ENCODE measurements at places on chromosomes 5 and 9.

GRCh38 chr5:8474569-8474930 lies 605.6 kb downstream of the MTRR start:
- DNase-seq: no peak

- DNase-seq: no peak
Measured at GRCh38 chr9:136674786-136675349, 12.2 kb downstream of the EGFL7 start.

- no peak for DNase-seq
Measured at GRCh38 chr5:78213799-78214198, 80.7 kb downstream of the AP3B1 start.

DNA sequence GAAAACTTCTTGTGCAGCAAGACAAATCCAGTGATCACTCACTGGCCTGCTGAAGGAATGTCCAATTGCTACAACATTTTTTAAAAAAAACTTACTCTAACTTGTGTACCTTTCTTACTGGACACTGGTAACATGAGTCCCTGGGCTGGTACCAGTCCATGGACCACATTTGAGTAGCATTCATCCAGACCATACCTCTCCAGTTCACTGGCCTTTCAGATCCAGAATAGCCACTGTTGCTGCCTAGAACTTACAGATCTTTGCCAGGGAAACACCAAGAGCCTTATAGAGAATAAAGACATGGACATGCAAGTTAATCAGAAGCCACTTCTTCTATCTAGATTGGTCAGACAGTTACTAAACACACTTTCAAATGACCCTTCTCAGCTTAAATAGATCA lies 185.3 kb downstream of the TLE4 start:
- no peak for DNase-seq

DNA sequence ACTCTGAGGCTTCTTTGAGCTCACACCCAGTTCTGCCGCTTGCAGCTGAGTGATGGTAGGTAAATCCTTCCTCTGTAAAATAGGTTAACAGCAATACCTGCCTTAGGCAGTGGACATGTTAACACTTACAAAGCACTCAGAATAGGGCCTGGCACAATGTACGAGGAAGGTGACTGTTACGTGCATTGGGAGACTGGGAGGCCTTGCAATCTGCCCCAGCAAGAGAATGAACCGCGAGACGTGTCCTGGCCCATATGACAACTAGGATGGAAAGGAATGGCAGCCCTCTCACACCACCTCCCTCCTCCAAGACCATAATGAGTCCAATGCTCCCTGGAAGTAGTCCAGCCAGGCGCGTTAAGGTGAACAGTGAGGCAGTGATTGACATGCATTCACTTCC lies 23.1 kb upstream of the AKNA start:
- DNase-seq: no peak

GRCh38 chr5:68435611-68436010 lies 220.1 kb downstream of the PIK3R1 start:
- DNase-seq: no peak

GRCh38 chr9:89340332-89340731 lies 22.0 kb downstream of the SECISBP2 start:
- DNase-seq: no peak

DNA sequence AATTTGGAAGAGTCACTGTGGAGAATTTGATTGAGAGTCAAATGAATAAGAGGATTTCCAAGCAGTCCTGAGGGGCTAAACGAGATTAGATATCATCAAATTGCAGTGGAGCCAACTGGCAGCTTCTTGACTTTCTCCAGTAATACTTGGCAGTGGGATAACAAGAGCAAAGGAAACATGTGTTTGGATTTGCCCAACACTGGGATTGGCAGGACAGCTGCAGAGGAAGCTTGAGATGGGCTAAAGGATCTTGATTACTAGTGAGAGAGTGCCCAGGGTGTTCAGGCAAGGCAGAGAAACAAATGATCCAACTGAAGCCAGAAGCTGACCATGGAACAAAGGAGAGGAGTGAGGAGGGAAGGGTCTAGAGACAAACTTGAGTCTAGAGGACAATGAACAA lies 356.0 kb upstream of the ISL1 start:
- DNase-seq: no peak

GRCh38 chr5:133251296-133252132 lies 199.7 kb downstream of the HSPA4 start:
- no peak for DNase-seq

GRCh38 chr5:120923026-120923425 lies 458.9 kb downstream of the PRR16 start:
- no peak for DNase-seq

DNA sequence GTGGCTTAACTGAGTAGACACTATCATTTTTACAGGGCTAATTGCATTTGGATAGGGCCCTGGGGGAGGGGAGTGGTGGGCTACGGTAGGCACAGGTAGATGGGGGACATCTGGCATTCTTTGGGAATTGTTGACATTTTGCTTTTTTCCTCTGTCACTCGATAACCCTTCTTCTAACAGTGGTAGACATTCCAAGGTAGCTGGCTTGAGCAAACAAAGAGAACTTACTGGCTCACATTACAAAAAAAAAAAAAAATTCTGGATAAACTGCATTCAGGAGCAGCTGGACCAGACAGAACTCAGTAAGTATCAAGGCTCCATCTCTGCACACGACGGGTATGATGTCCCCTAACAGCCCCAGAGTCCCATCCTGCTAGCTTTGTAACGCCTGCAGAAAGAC lies 585.2 kb downstream of the ZNF608 start:
- no peak for DNase-seq

DNA sequence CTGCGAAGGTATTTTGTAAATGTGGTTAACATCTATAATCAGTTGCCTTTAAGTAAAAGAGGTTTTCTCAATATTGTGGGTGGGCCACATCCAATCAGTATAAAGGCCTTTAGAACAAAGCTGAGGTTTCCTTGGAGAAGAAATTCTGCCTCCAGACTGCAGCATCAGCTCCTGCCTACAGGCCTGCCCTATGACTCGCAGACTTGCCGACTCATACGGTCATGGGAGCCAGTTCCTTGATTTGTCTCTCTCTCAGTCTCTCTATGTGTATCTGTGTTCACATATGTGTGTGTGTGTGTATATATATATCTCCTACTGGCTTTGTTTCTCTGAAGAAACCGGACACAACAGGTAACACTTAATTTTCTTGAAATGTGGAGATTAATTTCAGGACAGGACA lies 45.3 kb downstream of the SLC36A1 start:
- DNase-seq: no peak

DNA sequence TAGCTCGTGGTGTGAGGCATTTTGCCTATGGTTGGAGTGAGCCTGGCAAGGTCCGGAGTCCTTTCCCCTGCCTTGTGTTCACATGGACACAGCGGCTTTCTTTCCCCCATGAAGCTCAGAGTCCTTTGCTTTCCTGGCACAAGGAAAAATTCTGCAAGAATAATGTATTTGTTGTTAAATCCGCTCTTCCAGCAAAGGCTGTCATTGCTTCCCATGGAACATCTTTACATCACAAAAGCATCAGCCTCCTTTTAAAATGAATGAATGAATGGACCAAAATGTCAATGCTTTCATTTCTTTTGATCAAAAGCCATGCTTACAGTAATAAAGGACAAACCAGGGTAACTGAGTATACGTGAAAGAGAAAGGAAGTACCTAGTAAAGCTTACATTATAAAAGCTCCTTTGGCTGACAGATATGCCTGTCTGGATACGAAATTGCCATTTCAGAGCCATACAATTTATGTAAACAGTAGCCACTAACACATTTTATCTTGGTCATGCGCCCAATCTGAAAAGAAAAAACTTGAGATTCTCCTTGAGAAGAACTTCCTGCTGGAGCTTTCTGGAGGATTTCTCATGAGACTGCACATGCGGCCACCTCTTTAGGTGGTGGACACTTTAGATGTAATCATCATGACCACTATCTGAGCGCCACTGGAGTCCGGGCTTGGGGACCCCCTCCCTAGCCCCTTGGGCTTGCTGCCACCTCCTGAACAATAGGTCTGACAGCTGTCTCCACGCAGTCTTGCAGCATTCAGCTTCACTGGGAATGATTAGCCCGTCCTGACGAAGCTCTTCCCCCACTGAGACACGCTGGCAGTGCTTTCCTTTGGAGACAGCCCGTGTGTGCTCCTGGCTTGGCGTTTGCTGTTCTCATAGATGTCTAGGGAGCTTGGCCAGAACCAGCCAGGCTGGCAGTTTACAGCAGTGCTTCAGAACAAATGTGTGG lies 355.9 kb downstream of the ADAMTS6 start:
- DNase-seq: no peak

DNA sequence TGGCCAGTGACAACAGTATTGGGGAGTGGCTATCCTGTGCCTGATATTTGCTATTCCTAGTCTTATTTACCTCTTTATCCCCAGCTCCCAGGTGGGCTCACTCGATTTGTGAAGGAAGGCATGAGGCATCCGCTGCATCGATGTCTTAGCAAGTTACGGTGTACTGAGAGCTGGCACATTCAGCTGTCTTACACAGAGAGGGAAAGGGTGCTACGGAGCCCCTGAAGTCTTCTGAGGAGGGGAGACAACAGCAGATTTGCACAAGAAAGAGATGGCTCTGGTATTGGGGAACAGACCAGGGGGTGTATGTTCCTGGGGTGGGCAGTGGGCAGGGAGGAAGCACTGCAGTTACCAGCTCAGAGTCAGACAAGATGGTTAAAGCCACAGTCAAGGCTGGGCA lies 172.6 kb downstream of the FGF18 start:
- DNase-seq: no peak

DNA sequence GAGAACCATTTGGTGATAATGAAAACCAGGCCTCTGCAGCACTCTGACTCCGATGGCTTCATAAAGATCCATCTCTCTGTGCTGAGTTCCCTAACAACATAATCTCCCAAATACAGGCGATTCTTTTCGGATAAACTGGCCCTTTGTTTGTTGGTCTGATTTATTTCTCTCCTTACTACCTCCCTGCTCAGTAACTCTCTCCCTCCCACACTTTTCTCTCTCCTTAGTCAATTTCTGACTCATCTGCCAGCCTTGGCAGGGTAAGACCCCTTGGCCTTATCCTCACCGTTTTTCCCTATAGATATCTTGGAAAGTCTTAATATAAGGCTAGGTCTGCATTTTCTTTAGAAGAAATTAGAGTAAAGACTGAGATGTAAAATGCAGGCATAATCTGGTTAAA lies 128.7 kb downstream of the BRINP1 start:
- DNase-seq: no peak

GRCh38 chr5:172835290-172835993 lies 1.4 kb downstream of the ERGIC1 start:
- no peak for DNase-seq

DNA sequence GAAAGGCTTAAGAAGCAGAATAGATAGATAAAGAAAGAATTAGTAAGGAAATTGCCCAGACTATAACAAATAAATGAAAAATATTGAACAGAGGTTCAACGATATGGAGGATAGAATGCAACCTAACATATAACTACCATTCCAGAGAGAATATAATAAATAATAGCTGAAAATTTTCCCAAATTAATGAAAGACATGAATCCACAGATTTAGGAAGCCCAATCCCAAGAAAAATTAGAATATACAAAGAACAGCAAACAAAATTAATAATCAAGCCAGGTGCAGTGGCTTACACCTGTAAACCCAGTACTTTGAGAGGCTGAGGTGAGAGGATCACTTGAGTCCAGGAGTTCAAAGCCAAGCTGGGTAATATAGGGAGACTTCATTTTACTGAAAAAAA lies 27.8 kb upstream of the FNIP1 start:
- DNase-seq: no peak

- DNase-seq: no peak
Measured at GRCh38 chr9:12141422-12141821, 551.8 kb upstream of the TYRP1 start.

- no peak for DNase-seq
Measured at GRCh38 chr9:129278391-129279237, 100.6 kb upstream of the IER5L start.

Measured in activated gamma-delta T cell (primary cell).